ENCODE measurements at places on chromosomes 5 and 9.
A peak's percentile ranks its signal among the peaks of the same experiment; 100 is the strongest.

DNA sequence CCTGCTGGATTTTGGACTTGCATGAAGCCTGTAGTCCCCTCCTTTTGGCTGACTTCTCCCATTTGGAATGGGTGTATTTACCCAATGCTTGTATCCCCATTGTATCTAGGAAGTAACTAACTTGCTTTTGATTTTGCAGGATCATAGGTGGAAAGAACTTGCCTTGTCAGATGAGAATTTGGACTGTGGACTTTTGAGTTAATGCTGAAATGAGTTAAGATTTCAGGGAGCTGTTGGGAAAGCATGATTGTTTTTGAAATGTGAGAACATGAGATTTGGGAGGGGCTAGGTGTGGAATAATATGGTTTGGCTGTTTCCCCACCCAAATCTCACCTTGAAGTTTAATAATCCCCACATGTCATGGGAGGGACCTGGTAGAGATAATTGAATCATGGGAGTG, 189.6 kb upstream of the CDKN2B start:
- DNase-seq = no peak

GRCh38 chr9:111985315-111985714, 88.7 kb downstream of the UGCG start:
- DNase-seq = no peak

GRCh38 chr9:73154722-73155121, 3.1 kb downstream of the ANXA1 start:
- DNase-seq = peak; percentile 56

DNA sequence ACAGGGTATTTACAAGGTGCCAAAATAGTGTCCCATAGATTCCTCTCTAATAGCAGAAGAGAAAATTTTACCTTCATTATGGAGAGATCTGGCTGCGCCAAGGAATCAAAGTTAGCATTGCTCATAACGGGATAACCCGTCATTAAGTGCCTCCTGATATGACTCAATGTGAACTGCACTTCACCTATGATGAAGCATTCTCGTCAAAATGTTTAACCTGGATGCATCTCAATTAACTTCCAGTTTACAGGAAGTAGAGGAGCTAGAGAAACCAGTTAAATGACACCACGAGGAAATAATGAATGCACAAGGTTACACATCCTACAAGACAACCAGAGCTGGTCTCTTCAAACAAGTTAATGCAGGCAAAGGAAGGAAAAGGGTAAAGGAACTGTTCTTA, 17.2 kb downstream of the FBXW11 start:
- DNase-seq = no peak

DNA sequence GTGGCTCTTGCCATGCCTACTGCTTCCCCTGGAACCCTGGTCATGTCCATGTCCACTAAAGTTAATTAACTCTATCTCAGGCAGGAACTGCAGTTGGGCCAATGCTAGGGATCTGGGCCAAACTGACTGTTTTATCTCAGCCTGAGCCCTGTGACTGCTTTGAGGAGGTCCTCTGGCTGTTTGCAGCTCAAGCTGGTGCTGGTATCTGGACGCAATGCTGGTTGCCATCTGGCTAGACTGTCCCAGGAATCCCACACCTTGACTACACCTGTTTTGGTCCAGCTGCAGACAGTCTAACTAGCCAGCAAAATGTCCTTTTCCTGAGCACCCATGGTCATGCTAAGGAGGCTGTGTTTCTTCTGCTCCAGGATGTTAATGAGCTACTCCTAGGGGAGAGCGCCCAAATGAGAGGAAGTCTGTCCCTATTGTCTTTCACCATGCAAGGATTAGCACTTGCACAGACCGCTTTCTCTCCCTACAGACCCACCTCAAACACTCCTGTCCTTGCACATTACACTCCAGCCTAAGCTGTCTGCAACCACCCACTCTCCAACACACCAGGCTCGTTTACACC, 251.0 kb downstream of the SH3GL2 start:
- DNase-seq = no peak

DNA sequence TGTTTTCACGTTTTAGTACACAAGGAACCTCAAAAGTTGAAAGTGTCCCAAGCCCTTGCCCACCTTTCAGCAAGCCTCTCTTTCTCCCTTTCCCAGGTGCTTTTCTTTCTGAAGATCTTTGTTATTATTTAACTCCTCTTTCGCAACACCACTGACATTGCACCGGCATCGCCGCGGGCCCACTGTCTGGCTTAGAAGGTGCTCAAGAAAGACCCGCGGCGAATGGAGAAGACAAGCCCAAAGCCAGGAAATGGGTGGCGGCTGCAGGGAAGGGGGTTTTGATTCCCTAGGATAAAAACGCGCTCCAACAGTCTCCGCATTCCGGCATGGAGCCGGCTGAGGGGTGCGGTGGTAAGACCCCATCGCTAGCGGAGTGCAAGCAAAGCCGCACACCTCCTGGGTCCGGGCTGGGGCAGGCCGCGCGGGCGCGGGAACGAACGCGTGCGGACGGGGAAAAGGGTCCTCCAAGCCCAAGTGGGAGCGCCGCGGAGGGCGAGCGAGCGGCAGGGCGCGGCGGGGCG, 404 bp upstream of the AFAP1L1 start:
- DNase-seq = no peak

DNA sequence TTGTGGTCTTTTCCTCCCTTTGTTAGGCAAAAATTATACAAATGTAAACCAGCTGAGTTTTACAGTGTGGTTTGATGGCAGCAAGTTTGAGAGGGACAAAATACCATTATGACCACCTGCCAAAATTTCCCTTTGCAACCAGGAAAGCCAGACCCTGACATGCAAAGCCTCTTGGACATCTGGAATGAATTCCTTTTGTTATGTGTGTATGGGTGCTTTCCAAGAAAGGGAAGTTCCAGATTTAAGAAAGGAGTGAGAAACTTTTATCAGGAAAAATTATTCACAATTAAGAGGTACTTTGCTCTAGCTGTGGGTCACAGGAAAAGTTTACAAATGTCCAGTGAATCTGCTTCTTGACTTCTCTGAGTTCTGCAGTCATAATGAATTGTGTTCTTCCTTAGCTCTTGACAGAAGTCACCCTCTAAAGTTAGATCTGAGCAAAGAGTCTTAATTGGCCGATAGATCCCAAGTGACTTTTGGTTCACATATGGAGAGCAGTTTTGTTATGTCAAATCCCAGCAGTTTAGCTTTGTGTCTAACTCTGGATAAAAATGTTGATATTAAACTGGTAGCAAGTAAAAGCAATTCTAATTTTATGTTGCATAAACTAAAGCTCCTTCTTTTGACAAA, 295.9 kb upstream of the ZNF608 start:
- no peak for DNase-seq

DNA sequence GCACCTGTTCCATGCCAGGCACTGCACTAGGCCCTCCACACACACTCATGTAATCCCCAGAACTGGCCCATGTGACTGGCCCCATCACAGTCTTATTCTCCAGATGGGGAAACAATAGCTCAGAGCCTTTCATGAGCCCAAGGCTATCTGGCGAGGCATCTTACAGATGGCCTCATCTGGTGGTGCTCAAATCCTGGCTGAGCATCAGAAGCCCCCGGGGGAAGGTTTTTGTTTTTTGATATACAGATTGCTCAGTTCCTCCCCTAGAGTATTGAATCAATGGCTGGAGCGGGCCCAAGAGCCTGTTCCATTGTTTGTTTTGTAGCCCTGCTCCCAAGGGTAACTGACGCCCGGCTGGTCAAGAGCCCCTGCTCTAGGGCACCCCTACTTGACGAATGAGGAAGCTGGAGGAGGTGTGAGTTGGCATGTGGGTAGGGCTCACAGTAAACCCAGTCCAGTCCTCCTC, 145.3 kb upstream of the RAPGEF1 start:
- DNase-seq = no peak

DNA sequence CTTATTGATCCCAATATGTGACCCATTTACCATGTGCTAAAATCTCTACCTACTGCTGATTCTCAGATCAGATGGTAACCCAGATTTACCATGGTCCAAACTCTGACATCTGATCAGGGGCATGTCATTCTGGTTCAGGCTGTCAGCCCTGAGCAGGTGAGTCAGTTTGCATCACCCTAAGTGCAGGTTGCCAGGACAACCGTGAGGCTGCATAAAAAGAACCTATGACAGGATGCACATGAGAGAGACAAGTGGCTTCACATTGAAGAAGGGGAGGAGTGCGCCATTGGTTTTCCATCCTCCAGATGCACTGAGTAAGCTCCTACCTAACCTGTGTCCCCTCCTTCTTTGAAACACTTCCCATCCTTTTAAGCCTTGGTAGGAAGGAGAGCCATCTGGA, 801 bp upstream of the PRSS3 start:
- no peak for DNase-seq

DNA sequence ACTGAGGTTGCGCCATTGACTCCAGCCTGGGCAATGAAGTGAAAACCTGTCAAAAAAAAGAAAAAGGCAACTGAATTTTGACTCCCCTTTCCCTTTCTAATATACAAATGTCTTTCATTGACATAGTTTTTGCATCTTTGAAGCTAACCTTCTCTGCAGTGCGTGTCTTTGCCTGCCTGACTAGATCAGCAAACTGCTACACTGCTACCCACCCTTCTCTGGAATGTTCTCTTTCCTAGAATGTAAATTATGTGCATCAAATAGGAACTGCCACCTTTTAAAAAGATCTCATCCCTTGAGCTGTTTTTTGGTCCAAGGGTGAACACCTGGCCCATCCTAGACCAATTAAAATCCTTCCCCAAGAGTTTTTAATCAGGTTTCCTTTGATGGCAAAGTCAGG, 127.6 kb downstream of the SLC28A3 start:
- no peak for DNase-seq

- DNase-seq = no peak
Measured at GRCh38 chr5:173391031-173391430, 62.8 kb upstream of the STC2 start.

DNA sequence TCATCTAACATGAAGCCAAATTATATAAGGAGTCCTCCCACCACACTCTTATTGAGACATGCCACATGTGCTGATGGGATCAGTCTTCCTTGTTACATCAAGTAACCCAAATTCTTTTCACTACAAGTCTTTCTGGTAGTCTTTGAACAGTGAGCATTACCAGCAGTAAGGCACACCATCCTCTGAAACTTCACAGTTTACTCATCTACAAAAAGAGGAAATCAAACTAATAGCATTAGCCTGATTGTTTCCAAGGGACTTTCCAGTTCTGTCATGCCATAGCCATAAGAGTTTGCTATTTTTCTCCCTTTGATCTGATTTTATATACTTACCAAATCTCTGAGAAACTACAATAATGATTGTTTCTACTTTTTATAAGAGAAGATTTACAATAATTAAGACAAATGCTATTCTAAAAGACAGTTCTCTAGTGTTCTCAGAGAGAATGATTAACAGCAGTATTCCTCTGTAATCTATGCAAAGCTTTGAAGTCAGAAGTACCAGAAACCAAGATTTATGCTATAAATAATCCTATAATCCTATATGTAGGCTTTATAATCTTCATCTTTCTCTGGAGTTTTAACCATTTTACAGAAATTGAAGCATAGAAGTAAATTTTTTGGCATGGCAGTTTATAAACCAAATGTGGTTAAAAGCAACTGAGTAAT, 166.2 kb upstream of the ACO1 start:
- no peak for DNase-seq

All from Kasumi-1 (cell line).